ENCODE measurements at places on chromosomes 11 and 22.
A peak's percentile ranks its signal among the peaks of the same experiment; 100 is the strongest.

- DNase-seq = no peak
Observed at GRCh38 chr11:113265362-113265761, 49.0 kb upstream of the TTC12 start.

GRCh38 chr11:65502555-65503367, 3.9 kb downstream of the MALAT1 start:
- DNase-seq = peak; percentile 64

GRCh38 chr11:122031813-122032212, 84.2 kb downstream of the BLID start:
- no peak for DNase-seq

- DNase-seq = peak; percentile 68
Observed at GRCh38 chr11:34749666-34750659, 129.1 kb downstream of the EHF start.

DNA sequence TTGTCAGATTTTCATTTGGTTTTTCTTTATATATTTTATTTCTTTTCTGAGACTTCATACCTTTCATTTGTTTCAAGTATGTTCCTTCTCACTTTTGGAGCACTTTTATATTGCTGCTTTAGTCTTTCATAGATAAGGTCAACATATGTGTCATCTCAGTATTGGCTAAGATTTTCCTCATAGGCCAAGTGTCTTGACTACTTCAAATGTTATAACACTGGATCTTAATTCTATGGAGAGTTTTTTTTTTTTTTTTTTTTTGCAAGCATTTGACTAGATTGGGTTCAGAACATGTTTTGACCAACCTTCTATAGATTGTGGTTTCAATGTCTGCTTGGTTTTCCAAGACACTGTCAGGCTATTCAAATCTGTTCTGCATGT, 69.0 kb upstream of the NARS2 start:
- no peak for DNase-seq

GRCh38 chr11:122128146-122128545, 12.1 kb upstream of the BLID start:
- no peak for DNase-seq

GRCh38 chr11:33375688-33376311, 118.6 kb downstream of the HIPK3 start:
- peak; percentile 28 for DNase-seq

GRCh38 chr11:46700241-46701077, at the start of the genes ARHGAP1 and ZNF408:
ARHGAP1 (minus strand) TSS chr11:46700619; CDS start chr11:46696107, 4,512 bp downstream.
ZNF408 (plus strand) TSS chr11:46701031; CDS start chr11:46701048, 17 bp downstream.
- peak; percentile 98 for DNase-seq

DNA sequence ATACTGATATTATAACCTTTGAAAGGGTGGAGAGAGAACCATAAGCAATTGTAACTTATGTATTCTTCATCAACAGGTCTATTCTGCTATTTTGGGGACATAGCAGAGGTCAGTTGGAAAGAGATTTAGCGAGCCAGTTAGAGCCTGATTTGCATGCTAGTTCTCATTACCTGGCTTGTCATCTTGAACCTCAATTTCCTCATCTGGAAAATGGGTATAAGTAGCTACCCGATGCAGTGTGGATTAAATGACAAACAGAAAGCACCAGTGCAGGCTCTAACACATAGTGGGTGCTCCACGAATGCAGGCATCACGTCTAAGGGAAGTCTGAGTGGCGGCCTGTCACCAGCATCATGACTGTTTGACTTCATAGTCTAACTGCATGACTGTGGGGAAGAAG, 67.7 kb downstream of the LDLRAD3 start:
- no peak for DNase-seq

- DNase-seq = peak; percentile 41
Observed at GRCh38 chr22:42294034-42294985, 23.9 kb upstream of the TCF20 start.

- DNase-seq = peak; percentile 10
Observed at GRCh38 chr11:102843489-102843888, at the start of gene MMP3. MMP3 (minus strand) TSS chr11:102843609; CDS start chr11:102843546, 63 bp downstream.

DNA sequence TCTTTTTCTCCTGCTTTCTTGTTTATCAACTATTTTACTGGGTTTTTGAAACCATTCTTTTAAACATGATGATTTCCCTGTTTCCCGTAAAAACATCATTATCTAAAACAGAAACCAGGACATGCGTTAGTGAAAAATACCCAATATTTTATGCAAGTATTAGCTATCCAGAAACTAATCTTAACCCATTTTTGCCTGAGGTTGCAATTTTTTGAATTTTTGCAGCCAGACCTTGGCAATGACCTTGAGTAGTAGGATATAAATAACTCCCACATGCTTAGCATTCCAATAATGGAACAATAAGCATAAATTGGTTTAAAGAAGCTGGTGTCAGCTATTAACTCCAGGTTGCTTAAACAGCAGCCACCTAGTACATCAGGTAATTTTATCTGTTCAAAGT, 308.9 kb upstream of the ANO3 start:
- DNase-seq = no peak

GRCh38 chr11:63613517-63614135, 607 bp downstream of the PLAAT3 start:
- no peak for DNase-seq

DNA sequence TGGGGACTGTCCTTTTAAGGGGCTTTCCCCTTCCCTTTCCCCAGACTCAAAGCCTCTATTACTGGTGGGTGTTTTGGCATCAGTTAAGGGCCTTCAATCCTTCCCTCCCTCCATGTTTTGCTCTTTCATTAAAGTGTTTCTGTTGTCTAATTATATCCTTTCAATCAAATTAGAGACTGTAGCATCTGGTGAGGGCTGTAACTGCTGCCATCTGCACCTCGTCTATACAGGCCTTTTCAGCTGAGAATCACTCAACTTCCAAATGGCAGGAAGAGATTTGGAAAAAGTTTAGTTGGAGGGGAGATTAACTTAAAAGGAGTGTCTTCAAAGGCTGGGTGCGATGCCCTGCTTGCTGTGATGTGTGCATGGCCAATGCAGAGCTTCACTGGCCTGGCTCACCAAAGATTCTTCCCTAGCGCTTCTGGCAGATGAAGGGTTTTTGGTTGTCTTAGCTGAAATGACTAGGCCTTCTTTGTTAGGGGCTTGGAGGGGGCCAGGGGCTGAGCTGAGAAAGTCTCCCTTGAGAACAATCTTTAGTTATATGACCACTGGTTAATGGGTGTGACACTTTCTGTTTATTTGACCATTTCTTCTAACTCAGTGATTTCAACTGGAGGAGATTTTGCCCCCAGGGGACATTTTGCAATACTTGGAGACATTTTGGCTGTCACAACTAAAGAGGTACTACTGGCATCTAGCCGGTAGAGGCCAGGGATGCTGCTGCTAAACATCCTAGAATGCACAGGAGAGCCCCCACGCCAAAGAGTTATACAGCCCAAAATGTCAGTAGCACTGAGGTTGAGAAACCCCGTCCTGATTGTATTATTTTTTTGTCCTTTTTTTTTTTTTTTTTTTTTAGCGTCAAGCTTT, 7.5 kb downstream of the KREMEN1 start:
- DNase-seq = no peak

DNA sequence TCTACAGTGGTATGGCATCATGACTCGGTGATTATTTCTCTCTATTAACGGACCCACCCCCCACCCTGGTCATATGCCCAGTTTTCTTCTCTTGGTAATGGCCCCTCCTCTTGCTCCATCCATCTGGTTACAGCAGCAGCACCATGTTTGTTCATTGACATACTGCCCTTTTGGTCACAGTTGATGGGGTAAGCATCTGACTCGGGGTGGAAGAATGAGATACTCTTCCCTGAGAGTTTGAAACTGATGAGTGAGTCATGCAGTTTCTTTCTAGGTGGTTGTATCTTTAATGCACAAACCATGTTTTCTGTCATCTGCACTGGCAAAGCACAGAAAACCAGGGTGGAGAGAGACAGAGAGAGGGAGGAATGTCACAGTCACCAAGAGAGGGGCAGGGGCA, 126.0 kb downstream of the SYN3 start:
- peak; percentile 56 for DNase-seq

GRCh38 chr11:70490723-70491558, 92.6 kb downstream of the CTTN start:
- DNase-seq = no peak
